Brain microvascular endothelial cell (primary cell): ENCODE measurements at places on chromosomes 6 and 20.

GRCh38 chr6:21754891-21755290 is 161.3 kb downstream of the SOX4 start:
- DNase-seq = peak; percentile 73

DNA sequence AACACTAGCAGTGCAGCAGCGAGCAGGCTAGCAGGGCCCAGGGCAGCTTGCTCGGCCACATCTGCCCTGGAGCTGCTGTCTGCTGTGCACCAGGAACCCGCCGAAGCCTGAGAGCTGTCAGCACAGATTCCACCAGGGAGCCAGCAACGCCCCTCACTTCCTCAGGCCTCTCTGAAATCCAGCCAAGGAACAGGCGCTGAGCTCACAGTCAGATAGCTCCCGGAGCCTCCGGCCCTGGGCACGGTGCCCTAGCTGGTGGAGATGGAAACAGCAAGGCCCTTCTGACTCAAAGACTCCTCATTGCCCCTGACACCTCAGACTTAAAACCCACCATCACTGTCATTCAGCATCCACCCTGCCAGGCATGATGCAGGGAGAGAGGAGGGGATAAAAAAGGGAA is 839.4 kb downstream of the MAFB start:
- peak; percentile 89 for DNase-seq

DNA sequence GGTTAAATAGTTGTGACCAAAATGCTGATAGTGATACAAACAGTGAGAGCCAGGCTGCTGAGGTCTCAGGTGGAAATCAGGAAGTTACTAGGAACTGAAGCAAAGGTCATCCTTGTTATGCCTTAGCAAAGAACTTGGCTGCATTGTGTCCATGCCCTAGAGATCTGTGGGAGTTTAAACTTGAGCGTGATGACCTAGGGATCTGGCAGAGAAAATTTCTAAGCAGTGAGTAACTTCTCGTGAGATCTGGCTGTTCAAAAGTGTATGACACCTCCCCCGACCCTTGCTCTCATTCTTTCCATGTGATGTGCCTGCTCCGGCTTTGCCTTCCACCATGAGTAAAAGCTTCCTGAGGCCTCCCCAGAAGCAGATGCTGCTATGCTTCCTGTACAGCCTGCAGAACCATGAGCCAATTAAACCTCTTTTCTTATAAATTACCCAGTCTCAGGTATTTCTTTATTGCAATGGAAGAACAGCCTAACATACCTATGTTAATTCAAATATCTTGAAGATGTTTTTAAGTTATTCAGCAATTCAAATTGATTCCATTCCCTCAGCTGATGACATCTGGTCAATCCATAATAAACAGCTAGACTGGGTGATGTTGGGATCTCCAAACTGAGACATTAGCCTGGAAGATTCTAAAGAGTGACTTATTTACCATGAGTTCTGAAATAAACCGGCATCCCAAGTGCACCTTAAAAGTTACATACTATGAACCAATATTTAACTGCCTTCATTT is 33.8 kb downstream of the KIF16B start:
- DNase-seq = peak; percentile 26

- no peak for DNase-seq
These were observed 23.0 kb upstream of the MYLIP start for GRCh38 chr6:16105854-16106253.

GRCh38 chr20:8127553-8128255 is 4.4 kb upstream of the PLCB1 start:
- peak; percentile 42 for DNase-seq

GRCh38 chr6:34243901-34244884 is 4.6 kb downstream of the SMIM29 start:
- peak; percentile 93 for DNase-seq
